Thymus (tissue), 14 donors: ENCODE measurements at places on chromosomes 5 and 9.

GRCh38 chr5:128684961-128685360 is 146.9 kb upstream of the FBN2 start:
- H3K4me1 ChIP-seq = no peaks in the 10 kb centered on the region
- H3K27ac ChIP-seq = no peak overlapping the region
- H3K4me3 ChIP-seq = no peak overlapping the region

GRCh38 chr9:126788634-126789349 is 16.0 kb upstream of the ZBTB43 start:
- DNase-seq = no peak
- H3K27me3 ChIP-seq = peaks cover 4% of the 10 kb centered on the region
- H3K27ac ChIP-seq = no peak overlapping the region
- H3K4me3 ChIP-seq = no peak overlapping the region
- no peaks in the 10 kb centered on the region for H3K36me3 ChIP-seq
- H3K4me1 ChIP-seq = peaks cover 2% of the 10 kb centered on the region

DNA sequence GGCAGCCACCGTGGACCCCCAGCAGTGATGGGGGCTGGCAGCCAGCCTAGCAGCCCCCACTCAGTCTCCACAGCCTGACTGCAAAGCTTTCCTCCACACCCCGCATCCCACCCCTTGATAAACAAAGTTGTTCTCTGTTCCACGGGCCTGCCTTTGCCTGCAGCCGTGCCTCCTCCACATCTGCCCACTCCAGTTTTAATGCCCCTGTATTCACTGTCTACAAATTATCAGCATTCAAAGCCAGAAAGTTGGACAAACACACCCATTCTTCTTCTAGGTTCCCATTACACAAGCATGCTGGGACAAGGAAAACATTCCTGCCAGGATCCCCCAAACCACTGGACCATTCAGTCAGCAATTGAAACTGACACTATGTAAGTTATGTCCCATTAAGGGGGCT is 23.0 kb upstream of the NR5A1 start:
- no peaks in the 10 kb centered on the region for H3K27me3 ChIP-seq
- no peak for DNase-seq
- H3K36me3 ChIP-seq = no peaks in the 10 kb centered on the region
- no peaks in the 10 kb centered on the region for H3K4me1 ChIP-seq
- no peak overlapping the region for H3K4me3 ChIP-seq

DNA sequence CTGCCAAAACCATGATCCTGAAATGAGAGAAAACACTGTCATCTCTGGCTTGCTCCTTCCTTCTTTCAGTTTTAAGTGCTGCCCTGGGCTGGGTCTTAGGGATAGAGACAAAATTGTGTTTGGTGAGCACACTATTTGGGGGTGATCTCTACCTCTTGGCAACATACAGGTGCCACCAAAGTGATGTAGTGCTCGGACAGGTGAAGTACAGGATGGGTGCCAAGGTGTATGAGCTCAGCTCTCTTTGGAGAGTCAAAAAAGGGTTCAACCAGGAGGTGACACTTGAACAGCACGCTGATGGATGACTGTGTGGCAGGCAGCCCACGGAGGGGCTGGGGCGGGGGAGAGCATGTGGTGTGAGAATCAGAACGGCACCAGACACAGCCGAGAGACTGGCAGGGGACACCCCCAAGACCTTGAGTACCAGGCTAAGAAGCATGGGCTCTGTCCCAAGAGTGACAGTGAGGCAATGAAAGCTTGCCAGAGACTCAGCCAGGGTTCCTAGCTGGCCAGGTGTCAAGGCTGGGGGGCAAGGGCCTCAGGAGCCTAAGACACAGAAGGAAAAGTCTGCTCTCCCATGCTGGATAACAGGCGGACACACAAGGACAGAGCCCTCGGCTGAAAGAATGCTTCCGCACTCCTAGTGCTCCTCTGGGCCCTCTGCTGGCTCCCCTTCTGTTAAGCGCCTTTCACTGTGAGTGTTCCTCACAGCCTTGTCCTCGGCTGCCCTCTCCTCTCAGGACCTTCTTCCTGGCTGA is 2.5 kb downstream of the NHP2 start:
- peaks cover 57% of the 10 kb centered on the region for H3K36me3 ChIP-seq
- no peak overlapping the region for H3K27ac ChIP-seq
- H3K4me3 ChIP-seq = no peak overlapping the region
- H3K4me1 ChIP-seq = peaks cover 9% of the 10 kb centered on the region
- no peaks in the 10 kb centered on the region for H3K27me3 ChIP-seq

DNA sequence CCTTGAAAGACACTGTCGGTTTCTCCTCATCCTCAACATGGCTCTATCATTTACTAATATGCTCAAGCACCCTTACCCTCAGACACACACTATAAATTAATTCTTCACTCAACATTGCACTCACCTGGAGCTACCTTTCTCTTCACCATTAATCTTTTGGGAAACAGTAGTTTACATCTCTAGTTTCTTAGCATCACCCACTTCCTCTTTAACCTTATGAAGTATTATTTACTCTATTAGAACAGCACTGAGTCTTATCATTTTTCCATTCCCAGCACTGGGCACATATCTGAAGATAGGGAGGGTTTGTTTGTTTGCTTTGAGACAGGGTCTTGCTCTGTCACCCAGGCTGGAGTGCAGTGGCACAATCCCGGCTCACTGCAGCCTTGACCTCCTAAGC is 213.5 kb downstream of the SMARCA2 start:
- peaks cover 4% of the 10 kb centered on the region for H3K4me1 ChIP-seq
- H3K27me3 ChIP-seq = no peaks in the 10 kb centered on the region
- no peak overlapping the region for H3K27ac ChIP-seq
- H3K4me3 ChIP-seq = no peak overlapping the region
- no peaks in the 10 kb centered on the region for H3K36me3 ChIP-seq
- DNase-seq = no peak

DNA sequence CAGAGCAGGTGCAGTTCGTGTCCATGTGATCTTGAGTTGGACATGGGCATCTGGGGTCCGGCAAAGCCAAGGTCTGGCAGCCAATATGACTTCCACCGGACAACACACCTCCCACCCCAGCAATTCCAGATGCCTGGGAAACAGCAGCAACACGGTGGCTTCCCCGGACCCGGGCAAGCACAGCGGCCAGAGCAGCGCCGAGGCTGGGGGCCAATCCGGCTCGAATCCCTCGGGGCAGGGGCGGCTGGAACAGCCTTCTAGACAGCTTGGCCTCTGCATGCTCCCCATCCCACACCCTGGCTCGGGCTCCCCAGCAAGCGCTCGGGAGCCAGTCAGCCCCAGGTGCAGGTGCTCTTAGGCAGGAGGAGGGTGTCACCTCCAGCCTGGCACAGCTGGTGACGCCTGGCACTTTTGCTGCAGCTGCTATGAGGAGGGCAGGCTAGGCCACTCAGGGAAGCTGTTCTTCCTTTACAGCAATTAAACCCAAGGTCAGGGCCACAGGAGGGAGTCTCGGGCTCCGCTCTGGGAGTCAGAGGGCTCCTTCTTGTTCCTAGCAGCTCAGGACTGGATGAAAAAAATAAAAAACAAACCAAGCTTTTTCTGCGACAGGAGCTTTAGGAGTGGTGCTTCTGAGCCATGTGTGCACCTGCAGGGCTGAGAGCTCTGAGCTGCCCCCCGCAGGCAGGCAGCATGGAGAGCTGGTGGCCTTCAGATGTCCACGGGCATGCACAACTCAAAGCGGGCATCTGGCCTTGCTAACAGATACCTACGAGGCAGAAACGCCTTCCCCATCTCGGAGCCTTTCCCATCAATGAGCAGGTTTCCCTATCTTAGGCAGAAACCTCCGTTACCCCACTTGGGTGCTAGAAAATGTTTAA is 28.2 kb downstream of the DBH start:
- no peak overlapping the region for H3K4me3 ChIP-seq
- no peak for DNase-seq
- no peak overlapping the region for H3K27ac ChIP-seq
- no peaks in the 10 kb centered on the region for H3K36me3 ChIP-seq
- H3K4me1 ChIP-seq = peaks cover 36% of the 10 kb centered on the region
- peaks cover 37% of the 10 kb centered on the region for H3K27me3 ChIP-seq

GRCh38 chr5:14706615-14707021 is 42.1 kb downstream of the OTULIN start:
- H3K27ac ChIP-seq = peak overlapping the region; percentile 11
- no peaks in the 10 kb centered on the region for H3K27me3 ChIP-seq
- H3K4me1 ChIP-seq = peaks cover 8% of the 10 kb centered on the region
- no peak for DNase-seq
- peaks cover 29% of the 10 kb centered on the region for H3K36me3 ChIP-seq
- H3K4me3 ChIP-seq = no peak overlapping the region

- no peak overlapping the region for H3K27ac ChIP-seq
- H3K4me1 ChIP-seq = peaks cover 2% of the 10 kb centered on the region
- H3K4me3 ChIP-seq = no peak overlapping the region
- no peaks in the 10 kb centered on the region for H3K27me3 ChIP-seq
Measured at GRCh38 chr5:115453391-115454095, 91.0 kb downstream of the FEM1C start.

- no peak for DNase-seq
- no peak overlapping the region for H3K27ac ChIP-seq
- no peaks in the 10 kb centered on the region for H3K4me1 ChIP-seq
- H3K4me3 ChIP-seq = no peak overlapping the region
Measured at GRCh38 chr9:113626735-113627495, 163.4 kb downstream of the RGS3 start.

DNA sequence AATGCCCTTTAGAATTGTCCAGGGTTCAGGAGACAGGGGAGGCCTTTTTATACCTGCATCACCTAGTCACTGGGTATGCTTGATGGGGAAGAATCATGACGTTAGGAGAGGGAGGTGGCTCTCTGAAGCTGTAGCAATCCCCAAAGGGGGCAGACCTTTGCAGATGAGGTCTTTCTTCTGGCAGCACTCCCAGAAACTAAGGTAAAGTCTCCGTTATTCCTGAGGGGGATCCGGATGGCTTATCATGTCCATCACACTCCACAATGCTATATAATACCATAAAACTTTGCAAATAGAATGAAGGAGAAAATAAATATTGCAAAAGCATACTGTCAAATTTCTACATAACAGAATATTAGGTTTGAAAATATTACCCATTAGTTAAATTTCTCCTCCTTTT is 21.5 kb upstream of the CAST start:
- no peak overlapping the region for H3K27ac ChIP-seq
- H3K27me3 ChIP-seq = no peaks in the 10 kb centered on the region
- H3K4me1 ChIP-seq = no peaks in the 10 kb centered on the region
- DNase-seq = no peak
- no peak overlapping the region for H3K4me3 ChIP-seq
- no peaks in the 10 kb centered on the region for H3K36me3 ChIP-seq

DNA sequence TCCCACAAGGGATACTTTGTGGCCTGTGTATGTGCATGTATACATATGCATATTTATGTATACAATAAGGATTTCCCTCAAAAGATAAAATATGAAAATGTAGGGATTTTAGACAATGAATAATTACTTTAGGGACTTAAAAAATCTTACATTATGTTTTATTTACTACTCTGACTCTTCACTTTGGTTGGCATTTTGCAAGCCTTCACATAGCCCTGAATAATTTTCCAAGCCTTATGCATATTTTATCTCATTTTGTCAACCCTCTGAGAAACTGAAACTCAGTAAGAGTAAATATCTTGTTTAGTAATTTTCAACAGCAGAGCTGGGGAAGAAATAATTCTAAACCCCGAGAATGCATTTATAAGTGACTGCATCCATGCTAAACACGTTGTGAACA is 153.0 kb upstream of the SLC24A2 start:
- no peak overlapping the region for H3K27ac ChIP-seq
- H3K4me1 ChIP-seq = no peaks in the 10 kb centered on the region
- H3K4me3 ChIP-seq = no peak overlapping the region
- no peaks in the 10 kb centered on the region for H3K36me3 ChIP-seq
- no peaks in the 10 kb centered on the region for H3K27me3 ChIP-seq

GRCh38 chr5:146528236-146528635 is 12.2 kb upstream of the GPR151 start:
- no peak overlapping the region for H3K4me3 ChIP-seq
- no peaks in the 10 kb centered on the region for H3K4me1 ChIP-seq
- H3K27me3 ChIP-seq = peaks cover 2% of the 10 kb centered on the region
- DNase-seq = no peak
- H3K36me3 ChIP-seq = no peaks in the 10 kb centered on the region

DNA sequence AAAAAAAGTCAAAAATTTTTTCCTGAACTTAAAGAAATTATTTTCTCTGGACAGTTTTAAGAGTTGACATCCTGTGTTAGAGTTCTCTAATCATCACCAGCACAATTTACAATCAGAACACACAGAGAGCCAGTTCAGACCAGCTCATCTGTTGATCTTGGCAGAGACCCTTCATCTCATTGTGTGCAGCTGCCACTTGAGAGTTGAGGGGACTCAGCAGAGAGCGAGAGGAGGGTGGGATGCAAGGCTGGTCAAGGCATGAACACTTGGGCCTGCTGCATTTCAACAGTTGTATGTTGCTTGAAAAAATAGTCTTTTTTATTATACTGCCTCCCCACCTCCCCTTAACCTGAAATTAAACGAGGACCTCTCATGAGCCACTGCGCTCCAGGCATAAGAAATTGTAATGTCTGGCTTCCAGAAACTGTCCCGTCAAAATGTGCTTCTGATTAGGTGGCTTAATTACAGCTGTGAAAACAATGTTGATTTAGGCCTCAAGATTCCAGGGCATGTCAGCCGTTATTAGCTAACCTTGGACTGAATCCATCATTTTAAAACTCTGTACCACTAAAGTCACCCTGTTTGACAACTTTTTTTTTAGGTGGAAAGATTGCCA is 383.6 kb downstream of the CCDC171 start:
- no peaks in the 10 kb centered on the region for H3K36me3 ChIP-seq
- H3K4me3 ChIP-seq = no peak overlapping the region
- no peak for DNase-seq
- no peak overlapping the region for H3K27ac ChIP-seq
- H3K4me1 ChIP-seq = no peaks in the 10 kb centered on the region

GRCh38 chr9:89613912-89614892 is 9.4 kb downstream of the GADD45G start:
- DNase-seq = no peak
- peak overlapping the region; percentile 43 for H3K27ac ChIP-seq
- H3K4me1 ChIP-seq = no peaks in the 10 kb centered on the region
- H3K4me3 ChIP-seq = no peak overlapping the region
- no peaks in the 10 kb centered on the region for H3K36me3 ChIP-seq

GRCh38 chr5:107090506-107090905 is 580.2 kb downstream of the EFNA5 start:
- H3K36me3 ChIP-seq = no peaks in the 10 kb centered on the region
- H3K27me3 ChIP-seq = no peaks in the 10 kb centered on the region
- no peak for DNase-seq
